ENCODE measurements at places on chromosomes 2 and 18.

GRCh38 chr18:59127047-59127446, 12.6 kb upstream of the SEC11C start:
- DNase-seq: no peak

DNA sequence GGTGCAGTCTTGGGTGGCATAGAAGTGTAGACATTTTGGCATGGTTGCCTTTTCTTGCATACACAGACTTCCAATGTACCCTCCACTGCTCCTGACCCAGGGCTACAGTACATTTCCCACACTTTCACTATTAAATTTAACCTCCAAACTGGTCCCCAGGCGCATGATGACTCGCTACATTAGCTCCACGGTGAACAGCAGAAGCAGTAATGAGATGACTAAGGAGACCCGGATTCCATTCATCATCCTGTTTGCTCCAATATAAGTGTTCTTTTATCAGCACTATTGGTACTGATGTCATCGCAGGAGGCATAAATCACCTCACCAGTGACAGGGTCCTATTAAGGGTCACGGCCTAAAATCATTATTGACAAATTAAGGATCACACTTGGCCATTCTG, 316.5 kb downstream of the EN1 start:
- no peak for DNase-seq

GRCh38 chr2:221347471-221347870, 224.6 kb downstream of the EPHA4 start:
- peak; percentile 43 for DNase-seq

DNA sequence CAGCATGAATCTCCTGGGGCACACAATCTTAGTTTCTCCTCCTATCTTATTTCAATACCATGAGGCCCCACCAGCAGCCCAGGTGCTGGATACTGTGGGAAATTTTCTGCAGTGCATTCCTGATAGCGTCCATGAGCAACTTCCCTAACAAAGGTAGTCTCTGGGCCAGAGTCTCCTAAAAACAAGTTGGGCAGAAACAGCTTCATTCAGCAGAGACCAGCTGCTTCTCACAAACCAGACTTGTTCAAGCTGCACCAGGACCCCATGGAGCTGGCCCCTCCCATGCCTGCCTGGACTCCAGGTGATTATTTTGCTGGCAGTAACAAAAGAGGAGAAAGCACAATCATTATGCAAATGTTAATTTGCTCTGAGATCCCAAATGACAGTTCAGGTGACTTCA, 31.4 kb downstream of the MYO5B start:
- DNase-seq: no peak

DNA sequence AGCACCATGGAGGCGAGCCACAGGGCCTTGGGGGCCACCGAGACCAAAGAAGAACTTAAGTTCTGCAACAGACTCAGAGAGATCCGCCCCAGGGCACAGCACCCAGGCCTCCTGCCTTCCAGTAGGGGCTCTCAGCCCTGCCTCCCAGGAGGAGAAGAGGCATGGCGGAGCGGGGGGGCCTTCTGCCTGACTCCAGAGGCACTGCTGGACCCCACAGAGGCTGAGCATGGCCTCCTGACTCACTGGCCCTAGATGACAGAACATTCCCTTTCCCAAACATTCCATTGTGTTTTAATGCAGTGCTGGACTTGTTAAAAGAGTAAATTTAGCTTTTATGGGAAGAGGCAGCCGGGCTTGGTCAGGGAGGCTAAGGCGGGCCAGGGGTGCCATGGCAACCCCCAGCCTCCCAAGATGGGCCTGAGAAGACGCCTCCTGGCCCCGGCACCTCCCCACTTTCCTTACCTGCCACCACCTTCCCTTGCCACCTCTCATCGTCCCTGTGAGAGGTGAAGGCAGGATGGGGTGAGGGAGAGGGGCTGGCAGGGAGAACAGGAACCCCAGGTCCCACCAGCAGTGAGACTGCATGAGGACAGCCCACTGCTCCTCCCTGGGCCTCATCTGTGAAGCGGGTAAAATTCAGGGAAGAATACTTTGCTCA, 65.4 kb downstream of the SMAD7 start:
- DNase-seq: no peak

DNA sequence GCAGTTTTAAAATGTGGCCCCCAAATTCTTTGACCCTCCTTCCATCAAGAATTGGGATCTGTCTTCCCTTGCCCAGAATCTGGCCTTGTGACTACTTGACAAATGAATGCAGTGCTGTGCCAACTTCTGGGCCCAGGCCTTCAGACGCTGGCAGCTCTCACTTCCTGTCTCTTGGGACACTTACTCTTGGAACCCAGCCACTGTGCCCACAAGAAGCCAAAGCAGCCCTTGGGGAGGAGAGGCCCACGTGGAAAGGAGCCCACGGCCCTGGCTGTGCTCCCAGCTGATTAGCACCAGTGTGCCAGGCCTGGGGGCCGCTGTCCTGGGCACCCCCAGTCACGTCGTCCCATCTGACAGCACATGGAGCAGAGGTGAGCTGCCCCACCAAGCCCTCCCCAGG, 56.6 kb downstream of the RPL37A start:
- DNase-seq: peak; percentile 12

DNA sequence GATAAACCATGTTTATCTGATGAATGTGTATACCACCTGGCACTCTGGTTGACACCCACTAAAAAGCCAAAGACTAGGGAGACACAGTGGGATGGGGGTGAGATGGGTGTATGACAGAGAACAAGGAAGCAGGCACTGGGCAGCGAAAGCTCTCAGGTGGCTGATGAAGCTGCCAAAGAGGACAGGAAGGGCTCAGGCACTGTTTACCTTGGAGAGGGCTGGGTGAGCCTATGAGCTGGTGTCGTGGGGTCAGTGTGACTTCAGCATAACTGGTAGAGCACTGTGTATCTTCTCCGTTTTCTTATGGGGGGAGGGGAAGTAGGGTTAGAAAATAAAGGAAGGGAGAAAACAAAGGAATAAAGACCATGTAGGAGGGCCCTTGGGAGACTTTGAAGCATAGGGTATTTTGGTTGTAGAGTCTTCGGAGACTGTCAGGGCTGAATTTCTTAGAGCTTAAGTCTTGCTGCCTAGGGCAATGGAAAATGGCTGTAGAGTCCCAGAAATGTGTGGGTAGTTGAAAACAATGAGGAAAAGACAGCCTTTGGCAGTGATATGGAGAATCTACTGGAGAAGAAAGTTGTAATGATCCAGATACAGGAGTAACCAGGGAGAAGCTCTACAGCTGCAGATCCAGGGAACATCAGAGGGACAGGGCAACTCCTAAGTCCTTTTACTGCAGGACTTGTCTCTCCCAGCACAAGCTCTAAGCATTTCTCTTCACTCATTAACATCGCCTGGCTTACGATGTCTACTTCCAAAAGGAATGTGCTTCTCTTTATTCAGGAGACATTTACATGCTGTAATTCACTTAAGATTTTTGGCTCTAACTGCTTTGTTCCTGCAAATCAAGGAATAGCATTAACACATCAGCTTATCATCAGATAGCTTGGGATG, 120.0 kb downstream of the AQP4 start:
- DNase-seq: no peak

DNA sequence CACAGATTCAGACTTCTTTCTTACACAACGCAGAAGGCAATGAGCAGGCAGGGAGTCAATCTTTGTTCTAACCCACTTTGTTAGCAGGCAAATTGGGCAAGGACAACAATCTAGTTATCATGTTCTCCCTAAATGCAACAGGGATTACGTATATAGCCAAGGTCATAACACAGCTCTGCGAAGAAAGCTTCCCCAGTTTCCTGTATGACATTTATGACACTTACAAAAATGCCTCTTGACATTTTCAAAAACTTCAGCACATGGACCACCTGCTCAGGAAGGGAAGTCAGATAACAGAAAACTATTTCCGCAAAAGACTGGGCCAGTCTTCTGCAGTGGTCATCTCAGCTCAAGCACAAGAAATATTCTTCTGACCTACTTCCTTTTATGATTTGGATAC, 106.1 kb downstream of the IRS1 start:
- DNase-seq: no peak

DNA sequence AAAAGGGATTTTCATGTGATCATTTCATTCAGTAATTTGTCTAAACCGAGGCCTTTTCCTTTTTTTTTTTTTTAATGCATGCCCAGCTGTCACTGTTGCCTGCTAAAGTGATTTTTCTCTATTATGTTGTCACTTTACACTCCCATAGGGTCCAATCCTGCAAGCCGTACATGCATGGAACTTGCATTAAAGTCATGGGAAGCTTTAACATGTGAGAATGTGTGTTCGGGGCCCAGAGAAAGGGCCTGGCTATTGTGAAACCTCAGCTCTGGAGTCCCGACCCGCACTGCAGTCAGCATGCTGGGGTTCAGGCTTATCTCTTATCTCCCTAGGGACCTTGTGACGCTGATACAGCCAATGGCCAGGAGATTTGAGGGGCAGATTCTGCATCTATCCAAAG, 474.6 kb downstream of the SLC4A3 start:
- DNase-seq: no peak

- DNase-seq: peak; percentile 71
These were observed 140.4 kb upstream of the VRK2 start for GRCh38 chr2:57906152-57906732.

- DNase-seq: no peak
These were observed 43.1 kb upstream of the NABP1 start for GRCh38 chr2:191634791-191635190.

DNA sequence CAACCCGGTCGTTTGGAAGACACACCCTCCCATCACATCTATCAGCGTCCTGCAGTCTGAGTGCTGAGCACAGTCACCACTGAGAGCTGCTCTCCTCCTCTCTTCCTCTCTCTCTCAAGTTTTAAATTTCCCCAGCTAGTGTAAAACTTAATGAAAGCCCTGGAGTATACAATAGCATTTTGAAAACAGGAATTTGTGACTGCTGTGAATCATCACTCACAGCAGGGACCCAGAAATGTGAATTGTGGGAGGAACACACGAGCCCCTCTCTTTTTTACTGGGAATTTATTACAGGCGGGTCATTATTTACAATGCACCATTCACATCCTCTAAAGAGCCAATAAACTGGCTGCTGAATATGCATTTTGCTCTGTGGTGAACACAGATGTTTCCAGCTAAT, 185.0 kb upstream of the SMIM21 start:
- no peak for DNase-seq

DNA sequence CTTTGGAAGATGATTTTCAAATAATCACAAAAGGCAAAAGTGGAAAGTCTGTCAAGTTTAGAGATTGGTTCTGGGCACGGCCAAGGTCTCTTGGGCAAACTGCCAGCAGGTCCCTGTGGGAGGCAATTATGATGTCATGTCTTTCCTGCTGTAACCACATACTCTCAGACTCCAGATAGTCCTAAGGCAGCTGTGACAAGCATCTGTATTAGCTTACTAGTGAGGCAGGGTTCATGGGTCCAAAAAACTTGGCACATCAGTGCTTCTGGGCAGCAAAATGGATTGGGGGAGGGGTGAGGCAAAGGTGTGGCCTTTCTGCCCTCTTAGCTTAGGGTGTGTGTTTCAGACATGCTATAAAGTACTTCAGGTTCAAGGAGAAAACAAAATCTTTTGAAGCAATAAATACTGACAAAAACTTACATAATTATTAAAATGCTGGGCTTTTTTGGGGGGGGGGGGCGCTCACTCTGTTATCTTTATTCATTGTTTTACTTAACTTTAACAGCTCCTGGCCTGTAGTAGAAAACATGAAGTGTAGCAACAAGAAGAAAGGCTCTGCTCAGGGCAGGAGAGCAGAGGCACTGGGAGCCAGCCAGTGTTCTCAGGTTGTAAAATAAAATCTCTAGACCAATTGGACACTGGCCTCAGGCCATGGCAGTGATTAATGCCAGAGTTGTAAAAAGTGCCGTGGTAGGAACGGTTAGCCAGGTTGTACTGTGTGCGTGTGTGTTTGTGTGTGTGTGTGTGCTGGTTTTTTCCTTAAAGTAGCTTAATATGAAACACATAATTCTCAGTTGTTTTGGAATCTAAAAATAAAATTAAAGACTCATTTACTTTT, 14.3 kb upstream of the TANC1 start:
- peak; percentile 76 for DNase-seq

- no peak for DNase-seq
These were observed 88.7 kb upstream of the CXCR4 start for GRCh38 chr2:136206613-136207012.

GRCh38 chr2:69237070-69237670, 149.9 kb downstream of the GFPT1 start:
- DNase-seq: no peak

DNA sequence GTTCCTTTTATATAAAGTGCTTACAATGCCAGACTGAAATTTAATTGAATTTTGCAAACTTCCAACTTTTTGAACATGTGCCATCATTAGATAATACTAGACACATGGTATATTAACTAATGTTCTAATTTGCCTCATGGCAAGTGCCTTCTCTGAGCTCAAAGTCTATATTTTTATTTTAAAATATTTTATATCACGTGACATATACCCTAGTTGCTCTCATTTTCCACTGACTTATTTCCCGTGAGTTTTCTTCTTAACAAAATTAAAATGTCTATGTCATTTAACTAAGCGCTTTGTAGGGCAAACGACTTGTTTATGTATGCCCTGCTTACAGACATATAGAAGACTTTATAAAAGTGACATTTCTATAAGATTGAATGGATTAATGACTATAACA, 509.6 kb upstream of the SYT4 start:
- DNase-seq: no peak

DNA sequence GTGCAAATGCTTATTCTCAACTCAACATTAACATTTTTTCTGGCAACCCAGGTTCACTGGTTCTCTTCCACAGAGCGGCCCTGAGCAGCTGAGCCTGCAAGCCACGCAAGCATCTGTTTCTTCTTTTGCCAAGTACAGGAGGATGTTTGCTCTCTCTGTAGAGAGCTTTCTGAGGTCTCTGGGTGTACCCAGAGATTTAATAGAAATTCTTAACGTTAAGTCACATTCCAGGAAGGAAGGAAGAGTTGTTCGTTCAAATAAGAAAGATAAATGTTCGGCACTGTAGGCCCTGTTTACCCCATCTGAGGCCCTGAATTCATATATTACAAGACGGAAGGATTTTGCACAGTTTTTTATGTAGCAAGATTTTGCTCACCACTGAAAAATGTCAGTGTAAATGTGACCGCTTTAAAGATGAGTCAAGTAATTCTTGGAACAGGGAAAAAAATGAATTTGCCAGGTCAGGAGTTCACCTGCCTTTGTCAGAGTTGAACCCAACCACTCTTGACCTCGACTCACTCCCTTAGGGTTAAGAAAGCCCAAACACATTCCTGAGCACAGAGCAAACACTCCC, 30.1 kb downstream of the KCTD18 start:
- peak; percentile 87 for DNase-seq

Measured in ELR (cell line).